Endothelial cell (in vitro differentiated cells): ENCODE measurements at places on chromosomes 16 and 17.

GRCh38 chr17:51319186-51319585 is 58.8 kb downstream of the UTP18 start:
- no peak overlapping the region for H3K4me3 ChIP-seq
- no peaks in the 10 kb centered on the region for H3K36me3 ChIP-seq
- peaks cover 1% of the 10 kb centered on the region for H3K27me3 ChIP-seq
- no peaks in the 10 kb centered on the region for H3K4me1 ChIP-seq

- peaks cover 10% of the 10 kb centered on the region for H3K27me3 ChIP-seq
- no peak for DNase-seq
- H3K27ac ChIP-seq = no peak overlapping the region
- no peaks in the 10 kb centered on the region for H3K36me3 ChIP-seq
These were observed 79.6 kb downstream of the PGS1 start for GRCh38 chr17:78458091-78458490.

DNA sequence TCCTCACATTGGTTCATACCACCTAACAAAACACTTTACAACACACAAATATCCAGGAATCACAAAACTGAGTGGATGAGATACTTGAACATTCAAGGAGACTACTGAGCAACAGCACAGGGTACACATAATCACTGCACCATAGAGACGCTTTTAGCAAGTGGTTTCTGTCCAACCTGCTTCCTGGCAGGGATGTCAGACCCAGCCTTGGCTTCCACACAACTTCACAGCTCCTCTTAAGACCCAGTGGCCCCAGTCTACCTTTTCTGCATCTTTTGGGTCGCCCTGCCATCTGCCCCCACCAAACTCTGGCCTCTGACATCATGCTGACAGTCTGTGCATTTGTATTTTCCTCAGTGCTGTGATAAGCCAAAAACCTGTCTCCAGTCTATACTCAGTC is 5.9 kb upstream of the CORO6 start:
- H3K36me3 ChIP-seq = peaks cover 47% of the 10 kb centered on the region
- DNase-seq = no peak
- no peaks in the 10 kb centered on the region for H3K27me3 ChIP-seq
- no peak overlapping the region for H3K27ac ChIP-seq
- no peak overlapping the region for H3K4me3 ChIP-seq
- peaks cover under 1% of the 10 kb centered on the region for H3K4me1 ChIP-seq

DNA sequence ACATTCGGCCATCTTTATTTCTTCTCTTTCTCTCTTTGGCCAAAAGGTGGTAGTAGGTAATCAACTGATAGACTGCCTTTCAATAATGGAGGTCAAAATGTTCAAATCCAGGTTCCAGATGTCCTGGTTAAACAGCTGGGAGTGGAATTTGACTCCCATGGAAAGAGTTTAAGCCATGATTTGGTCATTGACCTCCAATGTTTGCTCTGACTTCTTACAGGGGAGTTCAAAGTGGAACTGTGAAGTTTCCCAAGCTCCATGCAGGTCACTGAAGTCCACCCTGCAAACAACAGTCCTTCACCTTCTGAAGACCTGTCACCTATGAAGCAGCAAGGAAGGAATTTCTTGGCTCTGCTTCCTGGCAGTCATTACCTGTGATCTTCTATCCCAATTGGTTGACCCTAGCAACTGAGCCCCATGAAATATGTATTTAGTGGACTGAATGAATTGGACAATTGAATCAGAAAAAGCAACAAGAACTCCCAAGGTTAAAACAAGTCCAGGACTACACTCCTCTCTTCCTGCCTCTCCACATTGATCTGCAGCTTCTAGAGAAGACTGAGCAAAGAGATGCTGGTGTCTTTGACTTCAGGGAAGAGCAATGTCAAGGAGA is 28.0 kb upstream of the SOX9 start:
- H3K27me3 ChIP-seq = no peaks in the 10 kb centered on the region
- H3K36me3 ChIP-seq = no peaks in the 10 kb centered on the region
- no peak for DNase-seq
- H3K27ac ChIP-seq = no peak overlapping the region
